ENCODE measurements at places on chromosomes 2 and 18.

- no peak for DNase-seq
Measured at GRCh38 chr2:7205151-7205830, 288.1 kb downstream of the RNF144A start.

DNA sequence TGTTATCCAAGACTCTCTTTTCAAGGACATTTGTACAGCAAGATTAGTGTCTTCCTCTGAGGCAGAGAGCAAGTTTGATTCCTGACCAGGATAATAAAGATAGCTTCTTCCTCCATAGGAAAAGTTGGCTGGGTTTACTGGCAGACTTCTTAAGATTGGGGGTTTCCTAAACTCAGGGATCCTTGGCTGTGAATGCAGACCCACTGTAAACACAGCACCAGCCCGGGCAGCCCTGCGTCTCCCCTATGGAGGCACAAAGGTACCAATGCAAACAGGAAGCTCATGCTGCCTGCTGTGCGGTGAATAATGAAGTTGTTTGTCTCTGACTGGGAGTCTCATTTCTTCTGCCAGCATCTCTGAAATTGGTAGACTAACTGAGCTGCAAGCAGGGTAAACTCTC, 96.2 kb upstream of the ARHGAP28 start:
- no peak for DNase-seq

- DNase-seq, result no peak
Measured at GRCh38 chr2:19261061-19261460, 97.4 kb downstream of the OSR1 start.

GRCh38 chr2:235394278-235394828, 99.5 kb upstream of the AGAP1 start:
- peak; percentile 51 for DNase-seq

DNA sequence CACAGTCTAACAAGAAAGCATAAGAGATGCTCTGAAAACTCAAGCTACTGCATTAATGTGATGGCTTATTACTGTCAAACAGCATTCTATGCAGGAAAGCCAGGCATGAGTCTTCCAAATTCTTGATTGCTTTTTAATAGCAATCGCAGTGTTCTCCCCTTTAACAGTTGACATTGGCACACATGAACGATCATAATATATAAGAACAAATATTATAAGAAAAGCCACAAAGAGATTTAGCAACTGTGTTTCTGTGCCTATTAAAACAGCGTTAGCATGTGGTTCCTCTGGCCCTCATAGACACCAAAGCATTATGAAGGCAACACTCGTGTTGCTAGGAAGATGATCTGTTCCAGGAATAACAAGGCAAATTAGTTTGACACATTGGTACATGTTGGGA, 245.0 kb downstream of the ACKR3 start:
- DNase-seq, result no peak

GRCh38 chr2:32835148-32835547, 111.6 kb upstream of the LTBP1 start:
- DNase-seq, result no peak

DNA sequence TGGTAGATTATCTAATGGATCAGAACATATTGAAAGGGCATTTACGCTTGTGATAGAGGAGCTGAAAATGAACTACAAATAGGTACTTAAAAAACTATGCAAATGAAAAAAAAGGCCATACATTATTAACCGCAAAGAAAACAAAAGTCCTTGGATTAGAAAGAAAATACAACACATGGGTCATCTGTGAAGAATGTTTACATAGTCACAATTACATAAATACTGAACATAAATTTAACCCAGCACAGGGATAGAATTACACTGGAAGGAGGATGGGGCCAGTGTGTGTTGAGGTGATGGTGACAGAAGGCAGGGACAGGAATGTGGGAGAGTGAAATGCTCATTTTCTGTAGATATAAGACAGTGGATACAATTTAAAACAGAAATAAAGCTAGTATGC, 6.6 kb downstream of the NTSR2 start:
- DNase-seq, result no peak

- DNase-seq, result no peak
Measured at GRCh38 chr2:15316370-15316814, 244.7 kb downstream of the NBAS start.

GRCh38 chr2:158443606-158444005, 12.9 kb downstream of the CCDC148 start:
- DNase-seq, result no peak

DNA sequence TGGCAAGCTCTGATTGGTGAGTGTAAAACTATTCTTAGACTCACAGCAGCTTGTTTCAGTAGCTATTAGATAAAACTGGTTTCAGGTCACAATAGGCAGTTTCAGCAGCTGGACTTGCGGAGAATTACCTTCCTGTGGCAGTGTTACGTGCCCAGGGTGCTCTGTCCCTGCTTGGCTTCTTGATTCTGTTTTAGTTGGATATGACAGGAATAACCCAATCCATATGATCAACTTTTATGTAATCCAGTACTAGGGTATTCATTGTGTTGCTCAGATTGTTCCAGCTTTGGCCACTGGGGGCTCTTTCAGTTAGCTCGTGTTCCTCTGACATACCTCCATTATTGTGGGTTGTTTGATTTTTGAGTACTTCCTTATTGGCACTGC, 43.1 kb downstream of the INPP4A start:
- DNase-seq, result no peak

DNA sequence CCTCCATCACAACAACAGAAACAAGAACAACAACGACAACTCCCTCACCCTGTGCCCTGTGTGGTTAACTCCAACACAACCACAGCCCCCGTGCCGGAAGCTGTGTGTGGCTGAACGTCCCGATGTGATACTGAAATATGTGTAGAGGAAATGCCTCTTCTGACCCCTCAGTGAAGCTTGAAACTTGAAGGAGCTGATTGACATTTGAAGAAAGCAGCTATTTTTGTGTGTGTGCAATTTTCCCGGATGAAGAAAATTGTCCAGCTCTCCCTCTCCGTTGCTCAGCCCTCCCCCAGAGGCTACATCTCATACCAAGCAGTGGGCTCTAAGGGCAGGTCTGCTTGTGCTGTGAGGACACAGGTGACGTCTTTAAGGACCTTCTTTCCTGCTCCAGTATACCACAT, 173.8 kb downstream of the ICOS start:
- no peak for DNase-seq

DNA sequence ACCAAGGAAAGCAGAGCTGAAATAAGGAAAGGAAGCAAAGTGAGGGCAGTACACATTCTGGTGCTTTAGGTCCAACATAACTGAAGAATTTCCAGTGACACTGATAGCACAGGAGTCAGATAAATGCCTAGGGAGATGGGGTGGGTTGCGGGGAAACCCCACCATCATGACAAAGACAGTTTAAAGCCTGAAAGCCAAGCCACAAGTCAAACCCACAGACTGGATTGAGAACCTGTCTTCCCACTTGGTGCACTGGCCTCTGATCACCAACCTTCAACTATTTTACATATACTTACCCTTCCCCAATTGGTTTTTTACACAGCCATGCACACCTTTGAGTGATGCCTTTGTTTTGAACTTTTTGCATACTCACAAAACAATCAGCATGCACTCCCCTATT, 22.2 kb upstream of the PDK1 start:
- DNase-seq, result no peak

GRCh38 chr2:67755156-67755882, 307.5 kb downstream of the C1D start:
- DNase-seq, result no peak

DNA sequence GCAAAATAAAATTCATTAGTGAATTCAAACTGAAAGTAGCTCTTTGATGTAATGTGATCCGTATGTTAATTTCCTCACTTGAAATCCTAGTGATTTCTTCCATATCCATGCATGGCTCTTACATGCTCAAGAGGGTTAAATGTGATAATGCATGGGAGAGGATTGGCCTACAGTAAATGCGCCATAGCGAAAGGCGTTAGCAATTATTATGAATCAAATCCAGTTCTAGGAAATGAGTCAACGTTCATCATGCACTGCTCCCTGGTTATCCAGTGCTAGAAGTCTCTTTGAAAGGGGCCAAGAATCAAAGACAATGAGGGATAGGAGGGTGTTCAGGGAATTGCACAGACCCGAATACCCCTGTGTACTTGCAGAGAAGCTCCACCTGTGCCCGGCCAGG, 101.4 kb upstream of the RASGRP3 start:
- DNase-seq, result no peak

DNA sequence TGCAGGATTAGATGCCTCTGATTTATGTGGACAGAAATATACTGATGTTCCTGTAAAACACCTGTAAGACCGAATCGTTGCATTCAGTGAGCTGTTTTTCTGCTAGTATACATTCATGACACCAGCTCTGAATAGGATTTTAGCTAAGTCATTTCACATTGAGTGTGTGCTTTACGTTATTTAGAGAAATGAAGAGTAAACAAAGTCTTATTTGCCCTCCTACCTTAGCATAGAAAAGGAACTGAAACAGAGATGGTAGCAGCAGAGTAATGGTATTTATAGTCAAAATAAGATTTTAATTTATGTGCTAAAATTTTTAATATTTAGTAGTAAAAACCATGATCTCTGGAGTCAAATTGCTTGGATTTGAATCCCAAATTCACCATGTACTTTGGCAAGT, 168.0 kb downstream of the CERS6 start:
- no peak for DNase-seq

- no peak for DNase-seq
Measured at GRCh38 chr2:219901155-219901554, 273.7 kb downstream of the SLC4A3 start.

- no peak for DNase-seq
Measured at GRCh38 chr2:238912228-238912915, 64.5 kb downstream of the TWIST2 start.

DNA sequence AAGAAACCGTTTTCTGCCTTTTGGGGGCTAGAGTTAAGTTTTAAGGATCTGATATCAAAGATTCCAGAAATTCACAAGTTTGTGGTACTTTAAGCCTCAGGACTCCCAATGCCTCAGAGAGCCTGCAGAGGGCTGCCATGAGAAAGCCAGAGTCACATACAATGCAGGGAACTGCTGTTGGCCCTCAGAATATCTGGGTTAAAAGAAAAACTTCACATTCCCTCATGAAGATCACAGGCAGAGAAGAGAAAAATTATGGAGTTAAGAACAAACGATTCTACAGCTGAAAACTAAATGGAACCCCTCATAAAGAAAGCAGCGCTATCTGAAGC, 39.5 kb downstream of the HDAC4 start:
- DNase-seq, result no peak

DNA sequence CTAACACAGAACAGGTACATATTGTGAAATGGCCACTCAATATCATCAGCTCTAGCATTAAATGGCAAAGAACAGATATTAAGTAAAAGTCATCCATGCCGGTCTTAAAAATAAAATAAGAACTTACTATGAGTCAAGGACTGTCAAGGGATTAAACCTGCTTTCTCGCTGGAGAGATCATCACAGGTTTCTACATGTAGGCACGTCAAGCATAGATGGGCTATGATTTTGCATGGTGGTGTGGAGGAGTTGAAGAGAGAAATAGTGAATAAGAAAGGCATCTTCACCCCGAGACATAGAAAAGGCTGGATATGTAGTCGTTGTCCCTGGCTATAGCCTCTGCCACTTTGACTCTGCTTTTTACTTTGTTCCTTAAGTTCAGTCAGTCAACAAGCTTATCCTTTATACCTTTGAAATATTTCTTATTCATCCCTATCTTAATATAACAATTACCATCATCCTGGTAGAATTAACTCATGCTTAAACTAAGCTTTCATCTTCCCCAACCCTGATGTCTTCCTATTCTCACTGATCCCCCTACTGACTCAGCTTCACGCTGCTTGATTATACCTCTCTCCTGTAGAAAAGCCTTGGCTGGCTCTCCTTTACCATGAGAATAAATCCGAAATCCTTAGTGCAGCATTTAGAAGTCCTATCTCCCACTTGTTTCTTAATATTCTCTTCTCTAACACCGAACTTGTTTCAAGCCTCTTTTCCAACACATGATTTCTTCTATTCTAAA, 42.5 kb downstream of the DSC3 start:
- DNase-seq, result no peak

- no peak for DNase-seq
Measured at GRCh38 chr18:70448588-70448987, 159.7 kb downstream of the SOCS6 start.

GRCh38 chr2:171317492-171318125, 116.2 kb downstream of the METTL8 start:
- DNase-seq, result no peak

DNA sequence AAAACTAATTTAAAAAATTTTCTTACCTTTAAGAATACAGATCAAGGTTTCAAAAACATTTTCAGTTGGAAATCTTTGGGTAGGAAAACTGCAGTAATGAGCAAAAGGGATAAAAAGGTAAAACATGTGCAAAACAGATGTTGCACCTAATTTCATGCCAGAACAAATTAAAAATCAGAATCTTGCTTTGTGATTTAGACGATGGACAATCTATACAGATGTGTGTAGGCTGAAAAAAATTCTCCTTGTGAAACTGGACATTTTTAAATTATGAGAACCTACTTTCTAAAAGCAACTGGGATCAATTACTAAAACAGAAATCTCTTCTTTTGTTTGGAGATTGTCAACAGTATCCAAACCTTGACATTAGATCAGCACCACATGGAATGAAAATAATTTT, 183.2 kb upstream of the ITGA4 start:
- DNase-seq, result no peak

GRCh38 chr2:100796499-100797100, 23.3 kb upstream of the NPAS2 start:
- DNase-seq, result peak; percentile 33

- DNase-seq, result no peak
Measured at GRCh38 chr18:22490429-22490846, 72.7 kb upstream of the CTAGE1 start.

DNA sequence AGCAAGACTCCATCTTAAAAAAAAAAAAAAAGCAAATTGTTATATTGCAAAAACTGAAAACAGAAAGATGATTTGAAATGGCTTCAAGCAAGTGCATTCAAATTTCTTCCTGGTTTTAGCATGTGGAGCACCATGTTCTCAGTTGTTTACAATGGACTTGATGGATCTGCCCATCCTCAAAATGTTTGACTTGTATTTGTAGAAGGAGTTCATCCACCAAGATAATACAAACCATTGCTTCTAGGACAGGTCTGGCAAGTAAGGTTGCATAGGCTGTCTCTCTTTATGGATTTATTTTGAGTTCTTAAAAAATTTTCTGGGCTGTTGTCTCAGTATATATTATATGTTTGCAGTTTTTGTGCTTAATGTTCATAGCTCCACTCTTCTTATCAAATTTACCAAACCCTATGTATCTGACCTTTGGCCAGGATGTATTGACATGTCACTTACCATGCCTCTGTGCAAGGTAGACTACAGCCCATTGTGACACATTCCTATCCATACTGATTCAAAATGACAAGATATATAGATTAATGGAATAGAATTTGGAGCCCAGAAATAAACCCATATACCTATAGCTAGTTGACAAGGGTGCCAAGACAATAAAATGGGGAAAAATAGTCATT, 21.7 kb upstream of the ZCCHC2 start:
- DNase-seq, result no peak

DNA sequence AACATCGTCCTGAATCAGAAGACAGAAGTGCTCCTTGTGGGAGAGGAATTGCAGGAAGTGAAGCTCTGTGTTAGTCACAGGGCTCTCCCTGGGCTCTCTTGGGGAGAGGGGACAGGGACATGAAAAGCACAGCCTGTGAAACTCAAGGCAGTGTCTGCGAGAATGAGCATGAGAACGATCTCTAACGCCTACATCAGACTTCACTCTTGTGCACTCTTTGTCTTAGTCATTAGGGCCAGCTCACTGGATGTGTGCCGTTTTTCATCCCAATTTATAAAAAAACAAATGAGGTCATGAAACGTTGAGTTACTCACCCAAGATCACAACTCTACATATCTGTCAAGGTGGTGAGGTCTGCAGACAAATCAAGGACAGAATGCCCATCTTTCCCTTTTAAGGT, 27.0 kb upstream of the TWIST2 start:
- no peak for DNase-seq

All from epithelial cell of prostate (primary cell).